ENCODE measurements at places on chromosomes 12 and 14.
A peak's percentile ranks its signal among the peaks of the same experiment; 100 is the strongest.

DNA sequence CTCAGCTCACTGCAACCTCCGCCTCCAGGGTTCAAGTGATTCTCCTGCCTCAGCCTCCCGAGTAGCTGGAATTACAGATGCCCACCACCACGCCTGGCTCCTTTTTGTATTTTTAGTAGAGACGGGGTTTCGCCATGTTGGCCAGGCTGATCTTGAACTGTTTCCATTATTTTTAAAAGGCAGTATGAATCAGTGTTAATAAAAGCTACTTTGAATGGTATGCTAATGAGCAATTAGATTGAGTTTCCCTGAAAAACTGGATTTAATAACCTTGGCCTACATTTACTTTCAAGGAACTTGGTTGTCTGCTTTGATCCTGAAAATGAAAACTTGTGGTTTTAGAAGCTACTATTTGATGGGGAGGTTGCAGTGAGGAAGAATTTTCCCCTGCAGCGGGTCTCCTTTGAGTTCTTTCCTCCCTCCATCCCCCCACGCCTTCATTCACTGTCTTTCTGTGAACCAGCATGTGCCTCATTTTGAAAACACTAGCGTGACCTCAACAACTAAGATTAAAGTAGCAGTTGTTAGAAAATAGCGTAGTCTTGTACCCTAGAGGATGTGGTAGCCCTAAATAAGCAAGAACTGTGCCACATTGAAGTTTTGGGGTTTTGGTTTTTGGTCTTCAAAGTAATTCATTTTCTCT is 17.8 kb upstream of the RPS6KA5 start:
- no peak for DNase-seq

DNA sequence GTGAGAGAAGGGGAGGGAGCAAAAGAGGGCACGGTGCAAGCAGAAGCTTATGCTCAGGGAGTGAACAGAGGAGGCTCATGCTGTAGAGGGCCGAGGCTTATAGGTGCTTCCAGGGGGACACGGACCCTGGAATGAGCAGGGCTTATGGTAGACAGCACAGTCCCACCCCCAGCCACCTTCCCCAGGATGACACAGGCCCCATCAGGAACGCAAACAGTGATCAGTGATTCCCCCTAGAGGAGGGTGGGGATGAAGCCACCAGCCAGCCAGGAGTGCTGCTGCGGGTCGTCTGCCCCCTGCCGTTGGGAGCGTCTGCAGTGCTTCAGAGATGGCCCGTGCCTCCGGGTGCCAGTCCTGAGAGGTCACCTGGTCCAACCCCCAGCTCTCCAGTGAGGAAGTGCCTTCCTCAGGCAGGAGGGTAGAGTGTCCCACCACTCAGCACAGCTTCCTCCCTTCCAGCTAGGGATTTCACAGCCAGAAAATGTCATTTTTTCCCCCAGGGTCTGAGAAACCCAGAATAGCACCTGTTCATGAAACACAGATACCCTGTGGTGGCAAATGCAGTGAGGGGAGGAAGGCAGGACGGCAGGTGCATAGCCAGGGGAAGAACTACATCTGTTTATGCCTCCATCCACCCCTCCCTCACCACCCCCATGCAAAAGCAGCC is 60.7 kb downstream of the SLC6A12 start:
- DNase-seq: no peak

DNA sequence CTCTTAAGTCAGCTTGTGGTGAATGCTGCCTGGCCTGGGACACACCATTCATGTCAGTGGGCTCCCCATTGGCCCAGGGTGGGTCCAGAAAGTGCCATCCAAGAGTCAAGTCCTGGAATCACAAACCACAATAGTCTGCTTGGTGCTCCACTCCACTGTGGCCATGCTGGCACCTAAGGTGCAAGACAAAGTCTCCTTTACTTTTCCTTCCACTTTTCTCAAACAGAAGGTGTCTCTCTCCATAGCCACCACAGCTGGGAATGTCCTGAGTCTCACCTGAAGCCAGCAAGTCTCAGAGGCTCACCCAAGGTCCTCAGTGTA is 9.0 kb downstream of the RDH16 start:
- DNase-seq: no peak

DNA sequence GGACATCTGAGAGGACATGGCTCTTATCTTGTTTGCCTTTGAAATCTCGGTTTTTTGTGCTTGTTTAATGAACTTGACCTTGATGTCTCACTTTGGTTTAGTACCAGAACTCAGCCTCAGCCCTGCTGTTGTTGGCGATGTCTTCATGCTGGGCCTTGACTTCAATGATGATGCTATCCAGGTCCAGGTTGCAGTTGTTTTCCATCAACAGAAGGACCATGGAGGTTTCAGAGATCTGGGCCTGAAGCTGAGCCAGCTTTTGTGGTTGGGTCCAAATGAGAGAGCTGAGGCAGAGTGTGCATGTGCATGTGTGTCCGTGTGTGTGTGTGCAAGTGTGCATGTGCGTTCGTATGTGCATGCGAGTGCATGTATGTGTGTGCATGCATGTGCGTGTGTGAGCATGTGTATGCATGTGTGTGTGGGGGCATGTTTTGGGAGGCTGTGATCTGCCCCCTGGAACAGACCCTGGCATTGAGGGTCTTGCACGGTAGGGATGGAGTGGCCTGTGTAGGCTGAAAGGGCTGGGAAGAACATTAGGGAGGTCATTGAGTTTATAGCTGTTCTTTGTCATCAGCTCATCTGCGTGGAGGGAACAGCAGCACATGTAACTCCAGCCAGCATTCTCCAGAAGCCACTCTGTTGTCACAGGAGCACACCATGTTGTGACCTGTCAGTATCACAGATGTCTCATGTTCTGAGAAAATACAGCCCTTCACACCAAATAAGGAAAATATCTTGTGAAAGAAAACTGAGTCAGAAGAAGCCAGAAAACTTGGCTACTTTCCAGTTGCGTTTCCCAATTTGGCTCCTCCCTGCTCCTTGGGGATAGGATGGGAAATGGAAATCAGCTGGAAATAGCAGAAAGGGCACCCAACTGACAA is 10.0 kb upstream of the KRT82 start:
- no peak for DNase-seq

DNA sequence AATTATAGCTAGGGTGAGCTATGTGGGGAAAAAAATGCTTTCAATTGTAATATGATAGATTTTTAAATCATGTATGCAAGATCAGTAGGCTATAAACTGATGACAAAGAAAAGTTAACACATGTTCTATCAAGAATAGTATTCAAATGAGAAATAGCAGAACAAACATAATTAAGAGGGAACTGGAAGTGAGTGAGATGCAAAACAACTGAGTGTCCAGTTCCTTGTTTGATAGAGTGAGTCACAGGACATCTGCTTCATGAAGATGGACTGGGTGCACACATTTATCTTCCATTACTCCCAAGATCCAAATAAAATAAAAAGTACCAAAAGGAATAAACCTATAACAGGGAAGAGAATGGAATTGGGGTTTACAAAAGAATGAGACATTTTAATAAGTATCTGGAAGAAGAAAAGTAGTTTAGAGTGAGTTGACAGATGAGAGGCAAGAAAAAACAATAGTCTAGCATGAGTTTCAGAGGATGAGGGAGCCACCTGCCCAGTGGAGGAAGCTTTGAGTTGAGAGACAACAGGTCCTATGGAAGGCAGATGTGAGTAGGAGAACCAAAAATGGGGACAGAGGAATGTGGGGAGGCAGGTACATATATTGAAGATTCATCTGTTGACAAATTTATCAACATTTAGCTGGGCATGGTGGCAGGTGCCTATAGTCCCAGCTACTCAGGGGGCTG is 178.1 kb upstream of the ARHGAP5 start:
- DNase-seq: no peak

DNA sequence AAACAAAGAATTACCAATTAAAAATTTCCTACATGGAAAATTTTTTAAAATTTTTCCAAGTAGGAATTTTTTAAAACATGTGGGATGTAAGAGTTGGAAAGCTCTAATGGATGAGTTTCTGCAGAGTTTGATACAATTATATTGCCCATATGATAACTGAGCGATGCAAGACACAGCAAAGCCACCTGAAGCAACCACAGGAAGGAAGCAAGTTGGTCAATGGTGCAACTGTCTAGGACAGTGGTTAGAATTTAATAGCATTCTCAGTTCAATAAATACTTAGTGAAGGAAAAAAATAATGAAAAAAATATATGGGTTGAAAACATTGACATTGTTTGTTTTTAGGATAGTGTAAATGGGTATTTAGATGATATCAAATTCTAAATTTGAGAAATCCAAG is 178.6 kb upstream of the GARIN2 start:
- no peak for DNase-seq

DNA sequence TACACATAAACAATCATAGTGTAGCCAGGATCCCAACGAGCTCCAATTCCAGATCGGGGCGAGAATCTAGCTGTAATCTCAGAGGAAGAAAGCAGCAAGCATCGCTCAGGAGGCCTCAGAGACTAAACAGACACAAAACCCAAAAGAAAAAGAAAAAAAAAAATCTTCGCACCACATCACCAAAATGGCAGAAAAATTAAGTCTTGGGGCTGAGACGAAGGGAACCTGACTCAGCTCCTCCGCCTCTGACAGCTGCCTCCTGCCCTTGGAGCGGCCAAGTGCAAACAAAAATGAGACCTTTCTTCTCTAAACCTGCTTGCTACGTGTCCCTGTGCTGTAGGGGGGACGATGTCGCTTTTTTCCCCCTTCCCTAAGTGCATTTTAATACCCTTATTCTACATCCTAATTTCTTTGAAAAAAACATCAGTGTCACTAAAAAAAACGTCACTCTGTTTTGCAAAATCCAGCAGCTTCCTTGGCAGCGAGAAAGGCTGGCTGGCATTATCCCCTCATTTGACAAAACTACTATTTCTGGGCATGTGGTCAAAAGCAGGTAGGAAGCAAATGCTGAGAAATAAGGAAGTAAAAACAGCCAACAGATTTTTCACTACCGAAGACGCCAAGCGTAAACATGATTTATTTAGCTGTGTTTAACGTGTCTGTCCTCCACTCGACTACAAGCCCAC is 30.5 kb downstream of the BCL11B start:
- no peak for DNase-seq

- DNase-seq: no peak
Observed at GRCh38 chr14:63200035-63200740, 4.1 kb upstream of the RHOJ start.

- no peak for DNase-seq
Observed at GRCh38 chr12:86950043-86950442, 693.9 kb upstream of the MGAT4C start.

DNA sequence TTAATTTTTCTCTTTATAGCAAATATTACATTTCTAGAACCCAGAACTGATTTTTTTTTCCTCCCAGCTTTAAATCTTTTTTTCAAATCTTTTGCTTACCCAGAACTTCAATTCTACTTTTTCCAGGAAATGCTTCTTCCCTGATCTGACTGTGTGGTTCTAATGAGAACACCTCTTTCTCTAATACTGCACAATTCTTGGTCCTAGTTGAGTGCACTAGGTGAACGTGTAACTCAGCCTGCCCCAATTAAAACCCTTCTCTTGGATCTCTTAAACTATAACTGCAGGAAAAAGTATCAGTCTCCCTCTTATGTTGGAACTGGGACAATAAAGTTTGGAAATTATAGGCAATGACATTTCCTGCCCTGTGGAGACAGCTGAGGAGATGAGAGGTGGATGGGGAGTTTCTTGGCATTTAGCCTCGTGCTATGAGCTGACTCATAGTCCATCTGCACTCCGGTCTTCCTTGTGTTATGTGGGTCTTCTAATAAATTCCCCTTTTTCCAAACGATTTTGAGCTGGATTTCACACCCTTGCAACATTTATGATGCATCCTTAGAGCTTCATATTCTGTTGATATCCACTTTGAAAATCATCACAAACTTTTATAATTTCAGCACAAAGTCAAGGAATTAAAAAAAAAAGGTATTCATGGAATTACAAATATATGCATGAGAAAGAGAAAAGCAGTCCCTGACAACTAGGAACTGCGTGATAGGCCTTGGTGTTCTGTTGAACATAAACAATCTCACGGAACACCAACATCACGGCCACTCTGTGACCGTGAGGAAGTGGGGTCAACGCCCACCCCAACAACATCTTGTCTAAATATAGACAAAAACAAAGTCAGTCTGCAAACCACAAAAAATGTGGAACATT is 52.4 kb downstream of the BRMS1L start:
- DNase-seq: peak; percentile 37

- DNase-seq: no peak
Observed at GRCh38 chr12:5403411-5403810, 28.5 kb upstream of the NTF3 start.

- DNase-seq: no peak
Observed at GRCh38 chr12:32454866-32455265, 55.5 kb downstream of the FGD4 start.

- no peak for DNase-seq
Observed at GRCh38 chr12:52832985-52833905, 866 bp downstream of the KRT79 start.

GRCh38 chr14:54650959-54651351 is 84.0 kb downstream of the SAMD4A start:
- no peak for DNase-seq

Data from SW 1271 (cell line).